NCI-H1092 (cell line): ENCODE measurements at places on chromosomes 7 and 10.

GRCh38 chr7:87038993-87039690, 20.3 kb downstream of the ELAPOR2 start:
- DNase-seq: no peak

DNA sequence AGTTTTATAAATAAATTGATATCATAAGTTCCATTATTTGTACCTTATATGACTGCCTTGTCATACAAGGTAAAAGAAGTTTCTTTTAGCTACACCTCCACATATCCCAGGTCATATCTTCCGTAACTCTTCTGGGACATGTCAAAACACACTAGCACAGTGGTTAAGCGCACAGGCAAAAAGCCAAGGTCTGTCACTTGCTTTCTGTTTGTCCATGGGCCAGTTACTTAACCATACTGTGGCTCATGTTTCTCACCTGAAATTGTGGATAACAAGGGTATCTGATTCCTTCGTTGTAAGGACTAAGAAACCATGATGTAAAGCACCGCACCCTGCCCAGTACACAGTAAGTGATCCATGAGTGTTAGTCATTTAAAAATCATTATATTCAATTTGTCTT, 56.2 kb downstream of the SEMA3D start:
- DNase-seq: no peak

- DNase-seq: no peak
Observed at GRCh38 chr10:1158066-1158465, 101.9 kb downstream of the WDR37 start.

GRCh38 chr7:36896418-36896817, 172.1 kb upstream of the AOAH start:
- DNase-seq: no peak

DNA sequence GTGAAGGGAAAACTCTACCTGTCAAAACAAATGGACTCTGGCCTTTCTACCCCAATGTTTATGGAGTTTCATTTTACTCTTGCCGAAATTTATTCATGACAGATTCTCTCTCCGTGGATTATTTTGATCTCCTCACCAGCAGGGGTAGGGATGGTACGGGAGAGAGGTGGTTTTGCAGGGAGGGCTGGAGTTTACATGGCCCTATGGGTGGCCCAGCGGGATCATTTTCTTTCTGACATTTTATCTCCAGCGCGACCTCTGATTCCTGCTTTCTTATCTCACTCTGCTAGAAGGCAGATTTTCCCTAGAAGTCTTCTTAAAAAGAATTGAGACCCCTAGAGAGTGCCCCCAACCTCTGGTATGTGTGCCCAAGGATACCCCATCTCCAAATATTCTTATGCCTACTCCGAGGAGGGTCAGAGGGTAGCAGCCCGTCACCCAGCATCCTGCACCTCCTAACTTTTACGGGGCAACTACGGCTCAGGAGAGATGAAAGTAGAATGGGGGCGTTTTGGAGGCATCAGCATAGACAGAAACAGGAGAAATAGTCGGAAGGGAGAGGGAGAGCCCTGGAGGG, 10.1 kb upstream of the GATA3 start:
- no peak for DNase-seq

GRCh38 chr10:12382956-12383531, 33.7 kb downstream of the CAMK1D start:
- no peak for DNase-seq

DNA sequence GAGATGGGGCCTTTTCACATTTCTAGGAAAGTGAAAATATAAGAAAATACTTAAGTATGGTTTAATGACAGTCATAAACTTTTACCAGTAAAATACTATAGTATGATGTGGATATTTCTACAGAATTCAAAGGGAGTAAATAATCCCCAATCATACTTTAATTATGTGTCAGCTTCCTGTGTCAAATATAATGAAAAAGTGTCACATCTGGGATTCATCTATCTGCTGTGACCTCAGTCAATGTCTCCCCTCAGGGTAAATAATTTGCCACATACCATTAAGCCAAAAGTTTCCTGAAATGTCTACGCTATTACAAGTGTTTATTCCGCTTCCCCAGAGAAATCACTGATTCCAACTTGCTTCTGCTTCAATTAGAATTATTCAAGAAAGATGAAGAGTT, 110.5 kb downstream of the ITGA8 start:
- DNase-seq: no peak

- DNase-seq: no peak
Observed at GRCh38 chr10:77964811-77965210, 38.3 kb upstream of the DLG5 start.
